Breast epithelium (tissue), 4 donors: ENCODE measurements at places on chromosomes 2 and 18. TPM values are rescaled to one million over a fixed set of nuclear protein-coding genes. Genes with fewer than 3 reads are reported as not detected.

- DNase-seq: no peak
These were observed 186.8 kb upstream of the FBXO11 start for GRCh38 chr2:48092846-48093803.

The IL37 gene
- not detected for total RNA-seq

The RIT2 gene
- total RNA-seq: not detected

DNA sequence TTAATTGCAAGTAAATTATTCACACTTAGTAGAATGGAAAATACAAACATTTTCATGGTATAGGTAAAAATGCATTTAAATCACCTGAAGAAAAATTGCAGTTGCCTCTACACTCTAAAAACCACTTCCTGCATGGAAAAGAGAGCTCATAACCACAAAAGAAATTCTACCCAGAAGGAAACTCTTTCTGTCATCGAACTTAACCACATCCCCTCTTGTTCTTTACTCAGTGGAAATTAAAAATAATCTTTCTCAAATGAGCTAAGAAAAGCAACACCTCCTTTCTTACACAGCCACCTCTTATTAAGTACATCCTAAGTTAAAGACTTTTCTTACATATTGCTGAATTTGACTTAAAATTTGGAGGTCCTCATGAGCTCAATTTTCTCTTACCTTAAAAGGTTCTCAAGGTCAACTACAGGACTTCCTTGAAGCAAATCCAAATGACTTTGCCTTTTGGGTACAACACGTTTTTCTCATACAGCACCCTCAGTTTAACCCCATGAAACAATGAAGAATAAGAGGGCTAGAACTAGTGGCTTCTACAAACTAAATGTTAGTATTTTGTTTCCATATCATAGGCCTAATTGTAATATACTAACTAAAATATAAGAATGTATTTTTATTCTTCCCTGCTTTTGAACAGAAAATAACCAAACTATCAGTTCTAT is 109.1 kb upstream of the CRIM1 start:
- no peak for DNase-seq

- DNase-seq: no peak
These were observed 26.8 kb downstream of the SH3RF3 start for GRCh38 chr2:109155553-109156451.

DNA sequence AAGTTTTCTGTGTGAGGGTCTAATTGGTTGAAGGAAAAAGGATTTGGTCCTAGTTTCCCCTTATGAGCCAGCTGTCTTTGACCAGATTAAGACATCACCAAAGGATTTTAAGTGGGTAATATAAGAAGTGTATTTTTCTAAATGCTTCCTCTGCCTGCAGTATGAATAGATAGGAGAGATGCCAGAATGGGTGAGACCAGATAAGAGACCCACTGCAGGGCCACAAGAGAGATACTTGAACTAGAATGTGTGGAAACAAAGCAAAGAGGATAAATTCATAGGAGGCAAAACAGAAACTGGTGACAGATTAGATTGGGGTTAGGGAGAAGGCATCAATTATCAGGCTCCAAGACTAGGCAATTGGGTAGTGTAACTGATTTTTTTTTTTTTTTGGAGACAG is 1.1 kb upstream of the HDHD2 start:
- DNase-seq: no peak

DNA sequence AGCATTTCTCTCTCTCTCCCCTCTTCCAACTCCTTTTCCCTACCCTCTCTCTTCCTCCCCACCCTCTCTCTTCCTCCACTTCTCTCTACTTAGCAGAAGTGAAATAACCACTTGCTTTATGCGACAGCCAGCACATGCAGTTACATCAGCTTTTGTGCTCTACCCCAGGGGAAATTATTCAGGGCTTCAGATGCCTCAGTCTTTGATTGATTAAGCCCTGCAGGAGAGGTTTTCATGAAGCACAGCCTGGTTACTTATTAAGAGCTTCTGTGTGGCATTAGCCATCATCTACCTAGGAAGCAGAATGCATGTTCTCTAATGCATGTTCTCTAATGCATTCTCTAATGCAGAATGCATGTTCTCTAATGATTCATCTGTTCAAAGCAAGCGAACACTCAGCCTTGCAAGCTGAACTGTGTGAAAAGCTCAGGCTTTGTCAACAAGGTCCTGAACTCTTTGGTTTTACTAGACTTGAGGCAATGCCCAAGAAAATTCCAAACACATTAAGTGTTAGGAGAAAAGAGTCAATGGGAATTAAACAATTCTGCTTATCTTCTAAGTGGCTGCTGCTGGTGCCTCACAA is 56.1 kb downstream of the LHCGR start:
- DNase-seq: no peak

GRCh38 chr2:231911381-231911780 is 14.8 kb downstream of the NPPC start:
- no peak for DNase-seq

- no peak for DNase-seq
These were observed 17.7 kb downstream of the PAX8 start for GRCh38 chr2:113260991-113261390.

The MTLN gene
- total RNA-seq: 88.3 TPM

DNA sequence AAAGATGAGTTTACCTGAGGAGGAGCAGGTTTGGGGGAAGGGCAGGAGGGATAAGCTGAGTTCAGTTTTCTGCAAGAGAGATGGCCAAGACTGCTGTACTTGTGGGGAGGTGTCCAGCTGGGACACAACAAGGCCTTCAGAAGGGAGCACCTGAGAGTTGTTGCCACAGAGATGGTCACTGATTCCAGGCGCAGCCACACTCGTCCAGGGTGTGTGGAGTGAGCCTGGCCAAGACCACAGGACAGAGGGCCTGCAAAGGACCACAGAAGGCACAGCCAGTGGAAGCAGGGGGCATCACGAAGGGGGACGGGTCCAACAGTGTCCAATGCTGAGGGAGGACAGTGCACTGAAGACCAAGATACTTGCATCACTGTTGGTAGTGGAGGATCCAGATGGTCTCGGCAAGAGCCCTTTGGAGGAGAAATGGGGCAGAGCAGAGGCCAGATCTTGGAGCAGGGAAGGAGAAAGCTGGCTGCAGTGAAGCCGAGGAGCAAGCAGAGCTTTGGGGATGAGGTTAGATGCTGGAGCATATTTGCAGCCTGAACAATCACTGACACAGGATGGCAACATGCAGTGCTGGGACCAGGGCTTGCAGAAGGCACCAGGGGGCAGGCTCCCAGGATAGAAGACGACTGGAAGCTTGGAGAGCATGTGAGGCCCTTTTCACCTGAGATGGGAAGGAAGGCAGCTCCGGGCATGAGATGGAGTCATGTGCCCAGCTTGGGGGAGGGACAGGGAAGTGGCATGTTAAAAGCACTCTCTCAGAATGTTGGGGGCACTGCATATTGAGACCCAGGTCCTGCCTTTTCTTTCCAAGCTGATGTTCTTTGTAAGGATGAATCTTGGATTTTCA is 214.0 kb downstream of the CYP26B1 start:
- no peak for DNase-seq

DNA sequence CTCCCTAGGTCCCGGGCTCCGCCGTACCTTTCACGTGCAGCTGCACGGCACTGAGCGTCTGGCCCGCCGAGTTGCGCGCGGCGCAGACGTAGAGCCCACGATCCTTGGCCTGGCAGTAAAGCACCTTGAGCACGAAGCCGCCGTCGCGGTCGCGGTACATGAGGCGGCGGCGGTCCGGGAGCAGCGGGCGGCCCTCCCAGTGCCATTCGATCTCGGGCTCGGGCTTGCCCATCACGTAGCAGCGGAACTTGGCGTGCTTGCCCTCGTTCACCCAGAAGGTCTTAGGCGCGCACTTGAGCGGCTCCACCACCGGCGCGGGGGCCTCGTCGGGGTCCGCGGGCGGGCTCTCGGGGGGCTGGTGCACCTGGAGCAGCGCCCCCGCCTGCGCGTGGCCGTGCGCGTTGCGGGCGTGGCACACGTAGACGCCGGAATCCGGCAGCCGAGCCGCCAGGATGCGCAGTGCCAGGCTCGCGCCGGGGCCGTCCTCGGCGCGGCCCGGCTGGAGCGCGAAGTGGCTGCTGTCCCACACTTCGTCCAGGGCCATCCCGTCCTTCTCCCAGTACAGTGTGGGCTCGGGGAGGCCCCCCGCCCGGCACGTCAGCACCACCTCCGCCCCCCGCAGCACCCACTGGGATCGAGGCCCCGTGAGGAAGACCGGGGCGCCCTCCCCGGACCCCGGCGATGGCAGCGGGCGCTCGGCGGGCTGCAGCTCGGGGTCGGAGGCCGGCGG is 980 bp downstream of the OBSL1 start:
- DNase-seq: no peak

- DNase-seq: peak; percentile 66
These were observed 53.7 kb upstream of the MAP3K20 start for GRCh38 chr2:173021939-173022371.

- DNase-seq: no peak
These were observed 25.4 kb downstream of the SESTD1 start for GRCh38 chr2:179239195-179239594.

GRCh38 chr2:105052773-105053172 is 14.9 kb downstream of the MRPS9 start:
- DNase-seq: no peak

- DNase-seq: no peak
These were observed 259.1 kb downstream of the TDRD15 start for GRCh38 chr2:21382701-21383520.

DNA sequence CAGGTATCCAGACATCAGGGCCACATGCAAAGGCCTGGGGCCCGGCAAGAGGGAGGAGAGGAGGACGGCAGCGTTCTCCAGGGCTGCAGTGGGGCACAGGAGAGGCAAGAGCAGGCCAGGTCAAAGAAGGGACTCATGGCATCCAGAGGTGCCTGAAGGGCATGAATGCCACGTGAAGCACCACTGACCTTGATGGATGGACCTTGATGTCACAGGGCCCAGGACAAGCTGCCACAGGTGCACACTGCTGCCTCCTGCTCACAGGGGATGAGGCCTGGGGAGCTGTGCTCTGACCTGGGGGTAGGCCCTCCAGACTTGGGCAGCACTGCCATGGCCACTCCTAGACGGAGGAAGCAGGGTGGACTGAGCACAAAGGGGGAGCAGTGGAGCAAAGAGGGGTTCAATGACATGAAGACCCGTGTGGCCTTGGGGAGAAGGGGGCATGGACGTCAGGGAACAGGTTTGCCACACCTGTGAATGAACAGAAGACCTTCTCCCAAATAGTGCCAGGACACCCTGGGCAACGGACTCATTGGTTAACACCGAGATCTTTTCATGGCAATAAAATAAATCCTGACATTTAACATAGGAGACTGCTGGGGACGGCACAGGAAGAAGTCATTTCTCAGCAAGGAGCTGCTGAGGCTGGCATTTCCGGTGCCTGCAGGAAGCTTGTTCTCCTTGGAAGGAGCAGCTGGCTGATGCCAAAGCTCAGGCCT is 65.6 kb downstream of the EMX1 start:
- no peak for DNase-seq

DNA sequence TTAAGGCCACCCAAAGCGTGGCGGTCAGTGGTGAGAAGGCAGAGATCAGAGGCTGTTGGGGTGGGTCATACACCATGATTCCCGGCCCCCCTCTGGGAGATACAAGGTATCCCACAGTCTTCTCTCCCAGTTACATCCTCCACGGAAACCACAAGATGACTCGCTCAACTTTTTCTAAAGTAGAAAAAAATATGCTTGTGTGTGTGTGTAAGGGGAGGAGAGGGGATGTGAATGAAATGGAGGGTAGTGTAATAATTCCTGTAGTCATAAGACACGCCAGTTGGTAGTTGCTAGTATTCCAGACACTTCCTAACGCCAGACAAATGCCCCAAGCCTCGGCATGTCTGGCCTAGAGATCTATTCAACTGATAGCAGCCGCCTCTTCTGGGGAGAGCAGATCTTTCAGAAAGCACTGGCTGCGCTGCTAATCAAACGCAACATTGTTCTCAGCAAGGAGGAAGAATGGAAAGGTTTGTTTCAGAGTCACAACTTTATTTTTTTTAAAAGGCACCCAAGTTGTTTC is 143.5 kb downstream of the TGIF1 start:
- DNase-seq: no peak

The ELOA2 gene
- total RNA-seq: not detected

The RESP18 gene
- not detected for total RNA-seq

The ADNP2 gene
- 20.1 TPM for total RNA-seq

- no peak for DNase-seq
These were observed 278.4 kb upstream of the SPRED2 start for GRCh38 chr2:65710779-65711295.

DNA sequence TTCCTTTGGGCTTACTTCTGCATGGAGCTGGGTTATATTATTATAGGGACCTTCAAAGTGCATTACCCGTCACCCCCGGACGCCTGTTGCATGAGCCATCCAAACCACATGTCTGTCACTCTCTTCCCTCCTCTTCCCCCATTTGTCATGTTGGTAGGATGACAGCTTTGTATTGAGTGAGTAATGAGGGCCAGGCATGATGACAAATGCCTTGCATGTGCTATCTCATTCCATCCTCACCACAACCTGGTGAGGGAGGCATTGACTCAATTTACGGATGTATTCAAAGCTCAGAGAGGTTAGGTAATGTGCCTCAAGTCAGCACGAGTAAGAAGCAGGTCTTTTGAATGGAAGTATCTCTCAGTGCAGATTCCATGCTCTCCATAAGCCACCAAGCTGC is 510.5 kb upstream of the TNP1 start:
- no peak for DNase-seq

The DPP4 gene
- total RNA-seq: 17.3 TPM

DNA sequence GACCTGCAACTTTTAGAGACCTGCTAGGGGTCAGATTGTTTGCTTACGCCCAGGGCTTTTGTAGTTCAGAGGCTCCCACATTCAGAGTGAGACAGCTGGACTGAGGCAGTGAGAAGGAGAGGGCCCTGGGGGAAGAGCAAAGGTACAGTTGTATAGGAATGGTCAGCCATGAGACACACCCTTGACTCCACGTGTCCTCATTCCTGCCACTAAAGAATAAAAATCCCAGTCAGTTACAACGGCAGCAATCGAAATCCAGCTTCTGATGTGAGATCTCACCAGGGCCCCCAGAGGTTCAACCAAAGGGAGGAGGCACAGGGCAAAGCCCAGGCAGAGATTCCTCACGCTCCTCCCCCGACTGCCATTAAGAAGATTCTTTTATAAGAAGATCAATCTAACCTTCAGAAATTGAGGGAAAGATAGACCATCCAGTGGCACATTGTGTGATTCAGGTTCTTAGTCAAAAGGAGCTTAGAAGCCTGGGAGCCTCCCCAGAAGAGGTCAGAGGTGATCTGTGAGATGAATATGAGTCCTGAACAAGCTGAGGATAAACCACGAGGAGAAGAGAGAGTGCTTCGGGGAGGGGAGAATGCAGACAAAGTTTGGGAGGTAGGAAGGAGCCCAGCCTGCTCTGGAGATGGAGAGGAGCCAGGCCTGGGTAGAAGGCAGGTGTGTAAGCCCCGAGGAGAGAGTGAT is 317.0 kb downstream of the CYP26B1 start:
- DNase-seq: no peak

The MFSD2B gene
- total RNA-seq: not detected

DNA sequence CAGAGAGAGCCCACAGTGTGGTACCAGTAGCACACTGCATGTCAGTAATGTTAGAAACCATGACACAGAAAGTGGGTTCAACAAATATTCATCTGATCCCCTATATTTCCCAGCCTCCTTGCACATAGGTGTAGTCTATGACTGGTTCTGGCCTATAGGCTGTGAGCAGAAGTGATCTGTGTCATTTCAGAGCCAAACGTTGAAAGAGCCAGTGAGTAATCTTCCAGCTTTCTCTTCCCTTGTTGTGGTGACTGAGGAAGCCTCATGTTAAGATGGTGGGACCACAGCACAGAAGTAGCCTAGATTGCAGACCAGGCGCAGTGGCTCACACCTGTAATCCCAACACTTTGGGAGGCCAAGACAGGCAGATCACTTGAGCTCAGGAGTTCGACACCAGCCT is 4.1 kb downstream of the TMEM237 start:
- no peak for DNase-seq

The FAM110C gene
- total RNA-seq: 30.7 TPM

GRCh38 chr2:120367221-120367620 is 21.3 kb downstream of the INHBB start:
- no peak for DNase-seq

The ZC3H6 gene
- 14.4 TPM for total RNA-seq
